Esophagus muscularis mucosa (tissue), 4 donors: ENCODE measurements at places on chromosomes 2 and 18. TPM values are rescaled to one million over a fixed set of nuclear protein-coding genes. Genes with fewer than 3 reads are reported as not detected.

GRCh38 chr2:68309426-68309825 lies 10.3 kb downstream of the CNRIP1 start:
- no peak for DNase-seq

DNA sequence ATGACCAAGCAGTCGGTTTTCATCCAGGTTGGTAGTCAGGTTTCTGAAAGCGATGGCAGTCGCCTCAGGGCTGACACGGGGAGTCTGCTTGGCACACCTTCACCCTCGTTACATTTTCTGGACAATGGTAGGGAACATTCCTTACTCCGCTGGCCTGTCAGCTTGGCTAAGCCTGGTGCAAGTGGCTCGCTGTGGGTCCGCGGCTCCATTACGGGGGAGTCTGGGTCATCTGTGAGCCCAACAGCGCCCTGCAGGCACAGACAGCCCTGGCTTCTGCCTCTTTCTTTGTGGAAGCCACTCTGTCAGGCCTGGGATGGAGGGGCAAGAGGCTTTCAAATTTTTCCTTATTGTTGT lies 95.6 kb downstream of the HDAC4 start:
- no peak for DNase-seq

DNA sequence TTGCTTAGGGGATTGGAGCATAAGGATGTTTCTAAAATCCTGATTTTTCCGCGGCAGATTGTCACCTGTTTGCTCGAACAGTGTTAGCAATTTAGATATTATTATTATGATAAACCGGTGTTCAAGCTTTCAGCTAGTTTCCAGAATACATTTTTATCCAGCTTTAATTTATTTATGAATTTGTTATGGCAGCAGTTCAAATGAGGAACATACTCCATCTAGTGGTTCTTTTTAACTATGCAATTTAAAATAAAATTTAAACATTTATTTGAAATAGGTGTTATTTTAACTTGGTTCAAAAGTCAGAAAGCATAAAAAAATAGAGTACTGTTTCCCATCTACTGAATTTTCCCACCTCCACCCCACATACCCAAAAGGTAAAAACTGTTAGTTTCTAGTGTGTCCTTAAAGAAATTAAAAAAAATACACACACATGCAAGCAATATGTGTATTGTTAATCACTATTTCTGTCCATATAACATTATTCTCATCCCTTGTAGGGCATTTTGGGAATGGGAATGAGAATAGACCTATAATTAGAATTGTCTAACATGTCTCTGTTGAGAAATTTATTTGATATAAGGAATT lies 23.2 kb downstream of the ACOXL start:
- no peak for DNase-seq

LRRTM4 gene
- total RNA-seq = 0.17 TPM

GRCh38 chr18:8707556-8708300 lies 2.4 kb downstream of the MTCL1 start:
- no peak for DNase-seq

DNA sequence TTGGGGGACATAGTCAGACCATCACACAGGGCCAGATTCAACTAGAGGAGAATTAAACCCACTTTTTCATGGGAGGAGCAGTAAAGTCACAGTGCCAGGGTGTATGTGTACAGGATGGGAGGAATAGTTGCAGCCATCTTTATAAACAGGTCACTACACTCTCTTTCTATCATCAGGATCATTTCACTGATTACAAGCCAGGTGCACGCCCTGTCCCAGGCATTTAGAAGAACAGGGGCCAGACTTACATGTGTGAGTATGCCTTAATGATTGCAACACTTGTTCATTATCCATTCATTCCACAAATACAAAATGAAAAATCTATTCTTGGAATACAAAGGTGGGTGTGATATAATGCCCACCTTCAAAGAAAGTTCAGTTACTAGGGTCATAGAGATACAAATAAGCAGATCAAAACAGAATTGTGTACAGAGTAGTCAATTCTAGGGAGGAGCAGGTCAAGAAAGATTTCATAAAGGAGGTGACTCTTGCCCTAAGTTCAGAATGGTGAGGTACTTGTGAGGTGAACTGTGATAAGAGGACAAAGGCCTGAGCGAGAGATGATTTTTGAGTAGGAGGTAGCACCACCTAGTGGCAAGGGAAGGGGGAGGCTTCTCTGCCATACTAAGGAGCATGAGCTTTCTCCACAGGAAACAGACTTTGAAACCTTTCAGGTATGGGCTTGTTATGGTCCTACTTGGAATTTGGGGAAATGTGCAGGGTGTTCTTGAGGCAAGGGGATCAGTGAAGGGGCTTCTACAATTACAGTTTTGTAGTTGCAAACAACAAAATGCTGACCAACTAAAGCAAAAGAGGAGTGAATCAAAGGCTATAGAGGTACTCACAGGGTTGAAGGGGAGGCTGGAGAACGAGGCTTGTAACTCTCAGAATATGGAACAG lies 156.3 kb downstream of the SUCLG1 start:
- no peak for DNase-seq

DNA sequence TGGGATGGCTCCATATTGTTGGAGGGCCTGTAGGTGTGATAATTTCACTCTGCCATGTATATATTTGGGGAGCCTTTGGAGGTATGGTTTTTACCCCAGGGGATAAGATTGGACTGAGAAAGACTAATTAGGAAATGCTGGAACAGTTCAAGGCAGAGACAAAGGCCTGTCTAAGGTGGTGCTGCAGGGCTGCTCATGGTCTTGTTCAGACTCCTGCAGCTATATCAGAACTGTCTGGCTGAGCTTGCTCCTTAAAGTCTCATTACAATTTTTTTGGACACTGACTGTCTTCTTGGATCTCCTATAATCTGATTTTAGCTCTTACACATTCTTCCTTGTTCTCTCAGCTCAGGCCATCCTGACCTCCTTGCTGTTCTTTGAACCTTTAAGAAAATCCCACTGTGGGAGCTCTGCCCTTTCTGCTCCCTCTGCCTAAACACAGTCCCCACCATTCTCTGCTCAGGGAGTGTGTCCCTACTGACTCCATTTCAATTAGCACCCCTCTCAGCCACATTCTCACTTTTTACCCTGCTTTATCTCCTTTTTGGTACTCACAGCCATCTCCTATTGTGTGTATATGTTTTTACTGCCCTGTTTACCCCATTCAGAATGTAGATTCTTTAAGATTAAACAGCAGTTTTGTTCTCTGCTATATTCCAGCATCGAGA lies 468.7 kb upstream of the FANCL start:
- DNase-seq = no peak

DNA sequence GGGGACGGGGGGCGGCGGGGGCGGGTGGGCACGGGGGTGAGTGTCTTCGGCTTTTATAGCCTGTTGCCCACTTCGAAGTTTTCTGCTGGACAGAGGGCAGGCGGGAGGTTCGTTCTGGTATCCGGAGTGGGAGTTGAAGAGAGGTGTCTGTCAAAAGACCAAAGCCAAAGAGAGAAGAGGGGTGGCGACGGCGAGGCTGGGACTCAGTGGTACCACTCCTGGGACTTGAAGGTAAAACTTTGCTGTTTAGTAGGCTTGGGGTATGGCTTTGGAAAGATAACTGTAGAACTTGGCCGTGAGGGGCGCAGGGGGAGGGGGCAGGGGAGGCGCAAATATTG lies 215.8 kb upstream of the DTNA start:
- DNase-seq = no peak

- DNase-seq = no peak
These were observed 20.0 kb upstream of the LPIN1 start for GRCh38 chr2:11726384-11726783.

GRCh38 chr2:62263076-62263715 lies 67.3 kb downstream of the B3GNT2 start:
- DNase-seq = no peak

RND3 gene
- total RNA-seq = 219 TPM

DNA sequence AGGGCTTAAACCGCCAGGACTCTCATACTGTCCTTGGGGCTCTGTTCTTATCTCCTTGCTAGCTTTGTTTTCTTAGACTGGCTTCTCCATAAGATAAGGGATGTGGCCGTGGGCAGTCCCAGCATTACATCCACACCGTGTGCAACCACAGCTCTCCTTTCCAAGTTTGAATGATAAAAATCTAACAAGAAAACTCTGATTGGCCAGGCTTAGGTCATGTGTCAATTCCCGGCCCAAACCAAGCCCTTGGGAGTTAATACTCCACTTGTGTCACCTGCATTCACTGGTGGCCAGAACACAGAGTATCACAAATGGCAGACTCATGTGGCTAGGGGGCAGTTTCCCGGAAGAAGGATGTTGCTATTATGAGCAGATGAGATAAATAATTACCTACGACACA lies 43.2 kb upstream of the KDM3A start:
- DNase-seq = peak; percentile 42

RIT2 gene
- total RNA-seq = not detected

DNA sequence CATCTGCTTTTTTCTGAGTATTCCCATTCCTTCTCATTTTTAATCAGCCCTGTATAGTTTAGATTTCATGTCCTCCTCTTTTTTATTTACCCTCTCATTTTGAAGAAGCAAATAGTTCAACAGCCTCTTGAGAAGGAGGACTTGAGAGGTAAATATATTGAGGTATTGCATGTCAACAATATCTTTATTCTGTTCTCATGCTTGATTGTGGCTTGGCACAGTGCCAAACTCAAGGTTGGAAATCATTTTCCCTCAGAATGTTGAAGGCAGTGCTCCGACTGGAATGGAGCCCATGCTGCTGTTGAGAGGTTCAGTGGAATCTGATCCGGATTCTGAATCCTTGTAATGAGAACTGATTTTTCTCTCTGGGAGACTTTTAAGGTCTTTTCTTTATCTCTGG lies 31.0 kb upstream of the GALNT3 start:
- no peak for DNase-seq

- no peak for DNase-seq
These were observed 336.5 kb downstream of the MEIS1 start for GRCh38 chr2:66771359-66771976.

THUMPD2 gene
- 5.4 TPM for total RNA-seq

DNA sequence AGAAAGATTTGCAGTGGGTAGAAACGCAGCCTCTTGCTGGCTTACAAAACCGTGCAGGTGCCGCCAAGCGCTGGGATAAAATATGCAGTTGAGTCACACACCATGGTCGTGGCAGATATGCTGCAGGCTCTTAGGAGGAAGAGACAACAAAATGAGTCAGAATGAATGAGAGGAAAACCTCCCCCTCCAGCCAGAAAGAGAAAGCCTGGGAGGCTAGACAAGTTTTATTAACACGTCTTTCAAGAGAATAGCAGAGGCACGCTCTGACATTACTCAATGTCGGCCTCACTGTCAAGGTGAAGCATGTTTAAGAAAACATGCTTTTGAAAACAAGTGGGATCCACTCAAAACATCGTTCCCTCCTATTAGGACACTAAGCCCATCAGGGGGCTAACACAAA lies 37.1 kb upstream of the ZCCHC2 start:
- no peak for DNase-seq

SANBR gene
- 5.3 TPM for total RNA-seq

IL1F10 gene
- total RNA-seq = not detected

DNA sequence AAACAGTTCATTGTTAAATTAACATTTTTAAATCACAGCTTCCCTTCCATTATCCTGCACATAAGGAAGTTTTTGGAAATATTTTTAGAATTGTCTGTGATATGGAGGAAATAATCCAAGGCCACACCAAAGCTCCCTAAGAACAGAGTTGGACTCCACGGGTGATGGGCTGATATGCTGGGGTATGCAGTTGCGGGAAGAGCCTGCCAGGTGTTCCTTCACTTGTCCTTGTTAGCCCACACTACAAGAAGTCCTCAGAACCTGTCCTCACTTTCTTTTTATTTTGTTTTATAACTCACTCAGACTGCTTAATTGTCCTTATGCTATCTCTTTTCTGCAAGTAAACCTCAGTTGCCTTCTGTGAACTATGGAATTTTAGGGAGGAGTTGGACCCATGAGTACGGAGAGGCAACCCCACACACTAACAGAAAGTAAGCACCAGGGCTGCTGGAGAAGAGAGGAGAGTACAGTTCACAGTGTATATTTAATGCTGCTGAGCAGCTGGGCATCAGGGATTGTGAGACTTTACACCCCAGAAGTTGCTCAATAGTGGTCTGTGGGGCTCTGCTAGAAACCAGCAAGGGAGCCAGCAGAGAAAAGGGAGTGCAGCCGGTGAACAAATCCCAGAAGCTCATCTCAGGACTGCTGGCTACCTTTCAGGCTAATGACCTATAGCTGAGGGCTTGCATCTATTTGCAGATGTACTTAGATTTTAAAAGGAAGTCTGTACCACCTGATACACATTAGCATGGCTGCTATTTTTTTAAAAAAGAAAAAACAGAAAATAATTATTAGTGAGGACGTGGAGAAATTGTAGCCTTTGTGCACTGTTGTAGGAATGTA lies 280.1 kb upstream of the STON1 start:
- DNase-seq = peak; percentile 87

CEP192 gene
- 18.7 TPM for total RNA-seq

CYP20A1 gene
- total RNA-seq = 23.7 TPM

VWC2L gene
- not detected for total RNA-seq

DNA sequence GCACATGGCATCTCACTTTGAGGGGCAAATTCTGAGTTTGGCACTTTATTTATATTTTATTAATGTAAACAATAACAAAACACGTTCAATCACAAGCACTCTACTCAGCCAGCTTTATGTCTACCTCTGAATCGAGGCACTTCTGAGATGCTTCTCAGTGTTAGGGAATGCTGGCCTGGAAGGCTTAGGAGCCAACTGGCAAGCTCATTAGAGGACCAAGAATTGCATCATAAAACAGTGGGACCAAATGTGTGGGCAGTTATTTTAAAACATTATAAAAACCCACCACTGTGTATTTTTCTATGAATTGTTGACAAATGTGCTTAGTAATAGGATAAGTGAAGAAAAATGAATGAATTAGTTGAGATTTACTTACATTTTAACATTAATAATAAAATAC lies 46.8 kb upstream of the SMIM21 start:
- DNase-seq = no peak

DNA sequence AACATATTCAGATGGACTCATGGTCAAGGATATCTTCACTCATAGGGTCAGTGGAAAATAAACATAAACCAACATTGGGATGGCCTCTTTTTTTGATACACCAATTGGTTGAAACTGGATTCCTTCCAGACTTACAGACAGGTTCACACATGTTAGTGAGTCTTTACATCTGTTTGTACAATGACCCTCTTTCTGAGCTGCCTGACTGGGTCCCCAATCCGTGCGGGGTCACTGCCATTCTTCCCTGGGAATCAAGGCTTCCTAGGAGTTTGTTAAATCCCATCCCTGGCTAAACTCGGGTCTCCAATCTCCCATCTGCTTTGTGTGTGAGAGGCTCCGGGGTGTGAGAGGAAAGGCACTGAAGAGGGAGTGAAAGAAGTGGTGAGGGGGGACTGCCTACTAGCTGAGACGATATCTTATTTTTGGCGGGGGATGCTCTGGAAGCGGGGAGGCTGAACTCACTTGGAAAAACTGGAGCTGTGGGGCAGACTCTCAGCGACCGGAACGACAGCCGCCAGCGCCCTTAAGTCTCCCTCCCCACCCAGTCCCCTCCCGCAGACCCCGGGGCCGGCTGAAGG lies 487 bp downstream of the STARD6 start:
- peak; percentile 92 for DNase-seq

- no peak for DNase-seq
These were observed 11.8 kb downstream of the TTLL4 start for GRCh38 chr2:218722419-218722818.
